ENCODE measurements at places on chromosomes 4 and X.
A peak's percentile ranks its signal among the peaks of the same experiment; 100 is the strongest.

- DNase-seq = no peak
Measured at GRCh38 chr4:105548483-105548882, 3.9 kb upstream of the ARHGEF38 start.

DNA sequence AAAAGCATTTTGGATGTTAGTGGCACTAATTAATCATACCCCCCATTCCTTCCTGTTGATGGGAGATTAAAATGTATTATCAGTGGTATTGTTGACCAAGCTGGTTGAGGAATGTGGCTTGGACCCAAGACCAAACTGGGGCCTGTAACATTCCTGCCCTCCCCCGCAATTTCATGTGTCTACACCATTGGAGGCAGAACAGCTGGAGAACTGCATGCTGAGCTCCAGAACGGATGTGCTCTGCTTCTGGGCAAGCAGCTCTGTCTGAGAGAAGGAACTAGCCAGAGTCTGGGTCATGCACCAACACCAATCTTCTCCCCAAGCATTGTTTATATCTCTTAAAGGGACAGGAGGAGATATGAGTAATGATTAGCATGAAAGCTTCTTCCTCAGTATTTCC is 185.5 kb downstream of the CEP135 start:
- no peak for DNase-seq

DNA sequence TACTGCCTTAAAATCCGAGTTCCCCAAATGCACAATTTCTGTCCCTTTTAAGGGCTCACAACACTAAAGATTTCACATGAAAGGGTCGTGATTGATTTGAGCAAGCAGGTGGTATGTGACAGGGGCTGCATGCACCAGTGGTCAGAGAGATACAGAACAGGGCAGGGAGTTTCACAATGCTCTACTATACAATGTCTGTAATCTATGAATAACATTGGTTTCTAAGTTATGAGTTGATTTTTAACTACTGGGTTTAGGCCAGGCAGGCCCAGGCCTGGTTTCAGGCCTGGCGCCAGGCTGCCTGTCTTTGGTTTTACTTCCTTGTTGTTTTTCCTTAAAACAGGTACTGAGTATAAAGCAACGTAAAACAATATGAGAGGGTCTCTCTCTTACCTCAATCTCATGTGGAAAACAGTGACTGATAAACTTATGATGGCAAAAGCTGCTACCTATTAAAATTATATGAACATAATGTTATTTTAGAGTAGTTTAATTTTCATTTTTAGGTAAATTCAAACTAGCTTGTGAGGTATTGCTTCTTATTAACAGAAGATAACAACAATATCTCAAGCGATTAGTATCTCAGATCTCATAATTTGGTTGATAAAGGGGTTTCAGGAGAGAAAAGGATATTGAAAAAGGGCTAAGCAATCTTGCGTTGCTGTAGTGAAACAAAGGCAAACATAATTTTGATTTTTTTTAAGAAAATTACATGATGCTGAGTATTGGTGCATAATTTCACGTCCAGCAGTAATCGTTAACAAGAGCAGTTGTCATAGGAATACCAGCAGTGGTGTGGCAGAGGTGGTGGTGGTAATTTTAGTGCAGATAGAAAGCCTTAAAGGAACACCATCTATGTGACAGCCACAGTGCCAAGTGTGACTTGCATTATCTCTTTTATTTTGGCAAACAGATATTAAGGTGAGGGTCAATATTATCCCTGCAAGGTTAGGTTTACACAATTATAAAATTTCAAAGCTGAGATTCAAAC is 944.4 kb upstream of the GRID2 start:
- DNase-seq = no peak

- DNase-seq = no peak
Measured at GRCh38 chr4:156583265-156583664, 388.3 kb downstream of the PDGFC start.

DNA sequence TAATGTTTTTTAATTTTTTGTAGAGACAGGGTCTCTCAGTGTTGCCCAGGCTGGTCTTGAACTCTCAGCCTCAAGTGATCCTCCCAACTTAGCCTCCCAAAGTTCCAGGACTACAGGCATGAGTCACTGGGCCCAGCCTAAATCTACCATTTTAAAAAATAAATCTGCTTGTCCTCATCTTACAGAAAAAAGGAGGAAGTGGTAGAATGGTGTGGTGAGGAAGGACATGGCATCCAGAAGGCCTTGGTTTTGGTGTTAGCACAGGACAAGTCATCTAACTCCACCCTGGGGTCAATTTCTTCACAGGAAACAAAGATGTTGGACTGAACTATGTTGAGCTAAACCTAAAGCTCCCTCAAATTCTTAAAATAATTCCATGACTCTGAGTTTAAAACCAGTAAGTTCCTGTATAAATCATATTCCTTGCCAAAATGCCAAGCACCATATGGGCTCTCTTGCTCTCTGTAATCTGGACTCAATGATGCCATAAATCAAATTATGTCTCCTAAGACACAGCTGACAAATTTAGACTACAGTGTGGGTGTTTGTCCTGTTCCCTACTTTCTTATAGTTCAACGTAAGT is 253.9 kb upstream of the NOCT start:
- no peak for DNase-seq

- no peak for DNase-seq
Measured at GRCh38 chr4:100288161-100288560, 97.9 kb upstream of the DDIT4L start.

DNA sequence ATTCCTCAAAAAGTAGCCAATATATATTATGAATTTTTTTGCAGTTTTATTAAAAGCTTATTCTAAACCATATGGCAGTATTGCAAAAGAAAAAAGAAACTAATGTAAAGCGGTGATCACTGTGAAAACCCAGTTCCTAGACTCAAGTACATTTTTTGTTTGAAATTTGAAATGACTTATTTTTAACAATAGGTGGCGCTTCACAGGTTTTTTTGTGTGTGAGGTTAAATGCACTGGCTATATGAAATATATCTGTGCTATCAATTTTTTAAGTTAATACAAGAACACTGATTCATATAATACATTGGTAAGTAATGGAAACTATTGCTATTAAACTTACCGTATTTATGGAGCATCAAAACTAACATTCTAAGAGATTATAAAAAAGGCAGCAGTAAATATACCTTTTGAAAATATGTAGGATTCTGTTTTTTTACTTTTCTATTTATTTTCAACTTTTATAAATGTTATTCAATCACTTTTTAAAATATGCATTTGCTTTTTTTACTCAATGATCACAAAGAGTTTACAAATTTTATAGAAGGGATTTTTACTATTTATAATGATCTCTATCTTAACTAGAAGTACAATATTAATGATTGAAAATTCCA is 5.6 kb upstream of the SPRY1 start:
- no peak for DNase-seq

DNA sequence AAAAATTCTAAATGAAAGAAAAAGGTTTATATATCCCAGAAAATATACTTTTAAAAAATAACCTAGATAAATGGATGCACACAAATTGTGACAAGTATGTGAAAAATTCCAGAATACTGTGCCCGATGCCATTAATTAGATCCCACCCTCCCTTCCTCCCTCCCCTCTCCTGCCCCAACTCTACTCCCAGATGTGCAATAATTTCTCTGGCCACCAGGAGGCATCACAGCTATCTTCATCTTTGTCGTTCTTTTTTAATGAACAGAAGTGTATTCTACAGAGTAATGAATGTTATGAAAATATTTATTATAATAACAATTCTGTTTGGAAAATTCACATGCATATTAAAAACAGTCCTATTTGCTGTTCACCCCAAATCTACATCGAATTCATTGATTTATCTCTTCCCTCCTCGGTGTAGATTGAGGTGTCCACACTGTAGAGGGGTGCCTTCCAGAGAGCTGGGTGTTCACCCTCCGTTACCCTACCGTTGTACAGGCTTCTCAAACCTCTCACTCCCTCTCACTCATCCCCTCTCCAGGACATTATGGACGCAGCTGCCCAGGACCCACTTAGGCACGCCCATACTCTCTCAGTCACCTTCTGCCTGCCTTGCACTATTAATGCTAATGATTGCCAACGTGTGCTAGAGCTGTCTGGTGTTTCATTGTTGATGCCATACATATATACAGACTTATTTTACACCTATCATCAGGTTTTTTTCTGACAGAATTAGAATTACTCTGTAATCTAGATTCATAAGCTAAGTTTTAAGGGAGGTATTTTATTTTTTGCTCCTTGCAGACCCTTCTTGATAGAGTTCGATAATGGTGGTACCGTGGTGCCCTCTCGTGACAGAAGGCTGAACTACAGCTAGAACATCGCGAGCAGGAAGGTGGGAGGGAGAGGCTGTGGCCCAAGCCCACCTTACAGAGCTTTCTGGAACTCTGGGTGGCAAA is 14.1 kb downstream of the RAB40AL start:
- peak; percentile 35 for DNase-seq

- no peak for DNase-seq
Measured at GRCh38 chr4:184979461-184980124, 38.7 kb upstream of the HELT start.

DNA sequence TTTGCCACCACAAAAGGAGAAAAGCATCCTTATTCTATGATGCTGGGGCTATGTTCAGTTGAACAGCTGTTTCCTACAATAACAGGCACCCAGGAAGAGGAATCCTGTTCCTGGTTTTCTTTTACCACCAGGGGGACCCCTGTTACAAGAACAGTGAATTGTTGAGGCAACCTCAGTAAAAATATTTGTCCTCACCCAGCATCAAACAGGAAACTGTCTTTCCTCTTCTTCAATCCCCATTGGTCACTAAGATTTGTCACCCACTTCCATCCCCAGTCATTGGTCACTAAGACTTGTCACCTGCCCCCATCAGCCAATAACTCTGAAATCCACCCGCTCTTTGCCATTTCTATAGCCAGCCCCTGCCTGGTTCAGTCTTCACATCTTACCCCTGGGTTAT is 143.5 kb upstream of the GALNT7 start:
- peak; percentile 19 for DNase-seq

- no peak for DNase-seq
Measured at GRCh38 chr4:65302145-65302544, 368.1 kb downstream of the EPHA5 start.

- DNase-seq = no peak
Measured at GRCh38 chr4:145839151-145839550, 99.5 kb downstream of the ZNF827 start.

DNA sequence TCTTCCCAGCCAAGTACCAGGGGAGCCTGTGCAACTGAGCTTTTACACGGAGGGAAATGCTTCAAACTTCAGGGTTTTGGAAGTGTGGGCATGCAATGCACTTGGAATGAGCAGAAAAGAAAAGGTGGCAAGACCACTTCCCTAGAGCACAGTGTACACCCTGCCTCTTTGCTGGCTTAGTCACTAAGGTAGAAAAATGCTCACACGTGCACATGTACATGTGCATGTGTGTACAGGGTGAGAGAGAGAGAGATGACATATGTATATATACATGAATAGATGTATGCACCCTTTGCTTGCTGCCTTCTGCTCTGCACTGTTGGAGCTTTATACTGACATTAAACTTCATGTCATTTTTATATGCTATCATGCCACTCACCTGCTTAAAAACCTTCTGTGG is 7.9 kb upstream of the KLF3 start:
- no peak for DNase-seq

- no peak for DNase-seq
Measured at GRCh38 chr4:142345924-142346323, 500.2 kb downstream of the INPP4B start.

DNA sequence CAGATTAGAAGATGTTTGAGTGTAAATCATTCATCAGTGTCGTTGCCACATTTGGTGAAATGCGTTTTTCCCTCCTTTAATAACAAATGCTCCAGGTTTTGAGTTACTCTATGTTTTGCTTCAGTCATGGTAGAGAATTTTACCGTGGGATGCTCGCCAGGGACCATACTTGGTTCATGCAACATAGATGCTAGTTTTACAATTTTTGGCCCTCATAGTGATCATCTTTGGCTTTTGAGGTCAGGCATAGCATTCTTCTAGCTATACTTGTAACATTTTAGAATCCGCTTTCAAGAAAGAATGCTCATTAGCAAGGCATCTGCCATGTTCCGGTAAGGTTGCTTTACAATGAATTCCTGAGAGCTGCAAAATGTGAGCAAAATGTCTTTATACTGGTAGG is 147.2 kb downstream of the SPCS3 start:
- no peak for DNase-seq

- no peak for DNase-seq
Measured at GRCh38 chr4:48680848-48681568, 99.1 kb downstream of the FRYL start.

- DNase-seq = no peak
Measured at GRCh38 chr4:132382243-132382642, 766.9 kb upstream of the PCDH10 start.

DNA sequence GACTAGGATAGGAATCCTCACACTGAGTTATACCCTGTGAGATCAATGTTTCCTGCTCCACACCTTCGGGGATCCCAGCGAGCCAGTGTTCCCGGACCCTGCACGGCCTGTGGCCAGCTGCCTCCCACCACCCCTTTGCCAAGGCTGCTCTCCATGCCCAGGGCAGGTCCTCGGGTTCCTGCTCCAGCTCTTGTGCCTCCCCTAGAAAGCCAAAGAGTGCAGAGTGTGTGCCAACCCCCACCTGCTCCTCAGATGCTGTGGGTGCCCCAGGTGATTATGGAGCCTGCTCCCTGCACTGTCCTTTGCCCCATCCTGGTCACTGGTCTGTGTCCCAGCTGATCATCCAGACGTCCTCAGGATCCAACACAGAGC is 246.4 kb downstream of the AFAP1 start:
- no peak for DNase-seq

DNA sequence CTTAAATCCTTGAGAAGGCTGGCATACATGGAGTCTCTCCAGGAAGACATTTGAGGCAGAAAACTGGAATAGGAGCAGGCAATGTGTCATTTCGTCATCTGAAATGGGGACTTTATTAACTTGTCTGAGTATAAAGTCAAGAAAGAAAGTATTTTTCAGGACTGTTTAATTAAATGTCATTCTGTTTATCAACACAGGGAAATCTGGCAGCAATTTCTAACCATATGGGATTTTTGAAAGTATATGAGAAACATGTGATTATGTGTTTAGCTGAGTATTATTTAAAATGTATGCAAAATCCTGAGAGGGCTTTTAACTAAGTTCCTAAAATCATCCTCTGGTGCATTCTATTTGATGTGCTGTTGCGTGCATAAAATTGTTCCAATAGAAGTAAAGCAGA is 3.9 kb upstream of the FAM9A start:
- no peak for DNase-seq

DNA sequence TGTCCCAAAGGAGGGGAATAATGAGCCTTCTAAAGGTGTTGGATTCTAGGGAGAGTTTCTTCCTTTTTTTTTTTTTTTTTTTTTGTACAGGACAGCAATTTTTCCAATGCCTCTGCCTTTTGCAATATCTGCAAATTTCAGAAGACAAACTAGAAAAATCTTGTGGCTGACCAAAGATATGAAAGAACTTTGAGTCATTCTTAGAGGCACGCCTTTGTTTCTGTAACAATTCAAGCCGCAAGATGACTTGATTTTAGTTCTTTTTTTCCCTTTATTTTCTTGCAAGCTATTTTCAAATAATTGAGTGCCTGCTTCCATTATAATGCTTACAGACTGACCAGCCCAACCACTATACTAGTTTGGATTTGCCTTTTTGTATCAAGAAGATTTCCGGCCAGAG is 47.6 kb upstream of the UXT start:
- no peak for DNase-seq

Measured in hippocampal formation (tissue), 2 donors.